ENCODE measurements at places on chromosomes 16 and 17.
A peak's percentile ranks its signal among the peaks of the same experiment; 100 is the strongest.

GRCh38 chr17:63840591-63841349 is 1.7 kb downstream of the SMARCD2 start:
- no peak for DNase-seq

DNA sequence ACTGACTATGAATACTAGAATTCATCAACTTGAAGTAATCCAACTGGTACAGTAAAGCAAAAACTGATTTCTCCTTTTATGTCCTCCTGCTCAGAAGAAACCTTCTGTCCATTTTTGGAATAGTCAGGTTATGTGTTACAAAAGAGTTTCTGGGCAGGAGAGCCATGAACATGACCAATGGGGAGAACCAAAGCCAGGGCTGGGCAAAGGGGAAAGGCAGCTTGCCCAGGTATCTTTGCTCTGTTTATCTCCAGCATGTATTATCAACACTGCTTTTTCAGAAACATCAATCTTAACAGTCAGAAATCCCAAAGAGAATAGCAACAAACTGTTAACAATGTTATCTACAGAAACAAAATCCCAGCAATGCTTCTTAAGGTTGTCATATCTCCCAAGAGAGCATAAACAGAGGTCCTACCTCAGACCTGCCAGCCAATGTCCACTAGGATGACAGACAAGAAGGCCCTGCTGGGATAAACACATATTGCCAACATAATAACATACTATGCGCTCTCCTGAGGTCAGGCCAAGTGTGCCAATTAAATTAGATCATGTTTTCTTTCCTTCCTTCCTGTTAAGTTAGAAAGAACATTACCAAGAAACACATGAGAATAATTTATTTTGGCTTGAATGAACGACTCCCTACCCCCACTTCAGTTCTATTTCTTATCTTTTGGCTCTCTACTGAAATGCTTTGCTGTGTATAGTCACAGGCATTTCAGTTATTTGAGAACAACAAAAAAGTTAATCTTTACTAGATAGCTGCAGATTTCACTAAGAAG is 28.0 kb downstream of the BLMH start:
- no peak for DNase-seq

DNA sequence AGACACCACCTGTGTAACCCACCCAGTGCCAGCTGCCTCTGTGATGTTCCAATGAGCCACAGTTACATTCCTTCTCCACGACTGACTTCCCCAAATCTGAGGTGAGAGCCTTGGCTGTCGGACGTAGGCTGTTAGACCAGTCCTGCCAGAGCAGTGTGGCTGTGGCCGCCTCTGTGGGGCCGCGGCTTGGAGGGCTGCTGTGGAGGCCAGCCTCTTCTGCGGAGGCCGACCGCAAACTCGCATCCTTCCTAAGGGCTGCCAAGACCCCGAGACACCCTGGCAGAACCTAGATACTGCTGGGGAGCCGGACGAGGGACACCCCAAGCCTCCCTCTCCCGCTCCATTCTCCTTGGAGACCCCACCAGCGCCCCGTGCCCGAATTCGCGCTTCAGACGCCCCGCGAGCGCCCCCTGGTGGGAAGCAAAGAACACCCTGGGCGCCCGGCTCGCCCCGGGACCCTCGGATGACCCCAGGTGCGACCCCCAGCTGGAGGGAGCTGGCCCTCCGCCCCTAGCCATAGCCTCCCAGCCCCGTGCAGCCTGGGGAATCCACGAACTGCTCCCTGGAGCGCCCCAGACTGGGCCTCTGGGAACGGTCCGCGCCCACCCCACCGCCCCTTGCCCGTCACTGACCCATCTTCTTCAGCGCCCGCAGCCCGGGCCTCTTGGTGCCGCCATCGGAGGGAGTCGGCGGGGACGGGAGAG is 547 bp downstream of the PLCD3 start:
- DNase-seq, result no peak

DNA sequence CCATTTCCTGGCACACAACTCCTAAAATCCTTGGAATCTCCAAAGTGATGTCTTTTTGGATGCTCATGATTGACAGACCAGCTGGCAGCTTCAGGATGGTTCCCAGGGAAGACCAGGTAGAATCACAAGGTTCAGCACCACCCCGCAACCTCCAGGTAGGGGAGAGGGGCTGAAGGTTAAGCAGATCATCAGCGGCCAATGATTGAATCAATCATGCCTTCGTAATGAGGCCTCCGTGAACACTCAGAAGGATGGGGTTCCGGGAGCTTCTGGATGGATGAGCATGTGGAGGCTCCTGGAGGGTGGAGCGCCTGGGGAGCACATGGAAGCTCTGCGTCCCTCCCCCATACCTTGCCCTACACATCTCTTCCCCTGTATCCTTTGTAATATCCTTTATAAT is 185.9 kb downstream of the SEC14L1 start:
- no peak for DNase-seq

GRCh38 chr17:44642834-44643233 is 13.4 kb upstream of the MEIOC start:
- DNase-seq, result no peak

- DNase-seq, result no peak
These were observed 25.8 kb downstream of the POLR2A start for GRCh38 chr17:7509937-7510336.

GRCh38 chr16:81319221-81319912 is 4.6 kb downstream of the GAN start:
- no peak for DNase-seq

- no peak for DNase-seq
These were observed 54.7 kb downstream of the CACNG5 start for GRCh38 chr17:66889480-66890230.

GRCh38 chr17:51045621-51046020 is 75.0 kb downstream of the SPAG9 start:
- DNase-seq, result no peak

DNA sequence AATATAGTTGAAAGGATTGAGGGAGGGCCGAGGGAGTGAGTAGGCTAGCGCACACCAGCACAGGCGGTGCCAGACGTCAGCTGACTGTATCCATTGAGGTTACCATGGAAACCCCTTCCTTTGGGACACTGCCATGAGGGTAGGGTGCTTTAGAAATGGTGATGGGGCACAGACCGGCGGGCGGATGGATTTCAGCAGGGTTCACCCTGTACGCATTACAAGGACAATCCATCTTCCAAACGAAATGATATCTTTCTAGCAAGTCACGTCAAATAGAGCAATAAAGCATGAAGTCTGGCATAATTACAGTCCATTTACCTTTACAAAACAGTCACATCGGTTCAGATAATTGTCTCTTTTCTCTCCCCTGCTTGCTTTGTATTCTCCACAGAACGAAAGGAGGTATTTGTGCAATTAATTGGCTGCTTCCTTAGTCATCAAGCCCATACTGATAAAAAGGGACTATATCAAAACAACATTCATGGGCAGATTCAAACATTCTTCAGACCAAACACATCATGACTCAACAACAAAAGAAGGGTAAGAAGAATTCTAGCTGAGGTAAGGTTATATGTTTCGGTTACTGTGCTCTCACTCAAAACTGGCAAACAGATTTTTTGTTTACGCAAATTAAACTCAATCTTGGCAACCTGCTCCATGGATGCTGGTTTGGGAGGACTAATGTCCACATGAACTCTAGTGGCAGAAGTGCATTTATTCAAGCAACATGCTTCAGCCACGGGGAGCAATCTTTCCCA is 140.6 kb downstream of the CDK5R1 start:
- no peak for DNase-seq

GRCh38 chr17:60167065-60167741 is 17.4 kb downstream of the CA4 start:
- no peak for DNase-seq

DNA sequence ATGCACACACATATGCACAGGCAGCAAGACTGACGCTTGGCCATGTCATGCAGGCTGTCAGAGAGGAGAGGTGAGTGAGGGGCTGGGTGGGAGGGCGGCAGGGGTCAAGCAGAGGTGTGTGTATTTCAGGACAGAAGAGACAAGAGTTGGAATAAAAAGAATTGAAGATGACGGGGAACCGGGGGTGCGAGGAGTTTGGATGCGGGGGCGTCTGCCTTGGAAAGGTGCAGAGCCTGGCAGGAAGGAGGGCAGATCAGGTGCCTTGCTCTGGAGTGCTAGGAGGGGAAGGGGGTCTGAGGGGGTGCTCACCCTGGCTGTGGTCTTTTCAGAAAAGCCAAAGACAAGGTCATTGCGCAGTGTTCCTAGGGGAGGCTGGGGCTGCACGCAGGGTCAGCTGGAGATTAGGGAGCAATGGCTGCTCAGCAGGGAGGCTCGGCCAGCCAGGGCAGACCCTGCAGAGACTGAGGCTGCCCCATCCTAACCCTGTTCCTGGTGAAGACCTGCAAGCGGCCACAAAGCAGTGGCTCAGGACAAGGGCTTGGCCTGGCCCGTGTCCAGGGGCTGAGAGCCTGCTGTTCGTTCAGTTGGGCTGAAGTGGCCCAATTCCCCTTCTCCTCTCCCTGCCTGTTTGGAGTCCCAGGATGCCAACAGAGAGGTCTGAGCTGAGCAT is 23.7 kb upstream of the CBX4 start:
- DNase-seq, result no peak

GRCh38 chr17:78484271-78485246 is 92.6 kb downstream of the DNAH17 start:
- peak; percentile 47 for DNase-seq

DNA sequence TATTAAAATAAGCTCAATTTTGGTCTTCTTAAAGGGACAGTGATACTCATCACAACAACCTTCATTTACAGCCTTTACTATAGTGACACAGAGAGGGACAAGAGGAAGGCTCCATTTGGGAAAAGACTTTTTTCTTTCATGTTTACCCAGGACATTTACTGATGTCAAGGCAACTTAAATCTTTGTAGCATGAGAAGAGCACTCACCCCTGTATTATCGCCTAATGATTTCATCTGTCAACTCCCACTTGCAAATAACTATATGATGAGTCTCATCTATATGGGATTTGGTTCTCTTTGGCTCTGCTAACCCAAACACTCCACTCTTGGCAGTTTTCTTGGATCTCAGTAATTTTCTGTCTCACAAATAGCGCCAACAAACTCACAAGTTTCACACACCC is 24.1 kb downstream of the BLMH start:
- DNase-seq, result no peak

- no peak for DNase-seq
These were observed 8.9 kb downstream of the LRRC75A start for GRCh38 chr17:16483021-16483645.

DNA sequence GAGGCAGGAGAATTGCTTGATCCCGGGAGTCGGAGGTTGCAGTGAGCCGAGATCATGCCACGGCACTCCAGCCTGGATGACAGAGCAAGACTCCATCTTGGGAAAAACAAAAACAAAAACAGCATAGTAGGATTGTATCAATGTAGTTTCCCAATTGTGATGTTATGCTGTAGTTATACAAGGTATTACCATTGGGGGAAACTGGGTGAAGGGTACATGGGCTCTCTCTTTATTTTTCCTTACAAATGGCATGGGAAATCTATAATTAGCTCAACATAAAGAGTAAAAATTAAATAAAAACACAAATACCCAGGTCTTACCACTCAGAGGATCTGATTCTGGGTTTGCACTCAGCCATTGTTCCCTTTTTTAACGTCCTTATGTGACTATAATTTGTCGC is 107.9 kb downstream of the KATNIP start:
- DNase-seq, result no peak

GRCh38 chr16:27347930-27348685 is 34.3 kb downstream of the IL4R start:
- DNase-seq, result no peak

Measured in inflammatory macrophage treated with lipopolysaccharide for 1 hour (primary cell).